ENCODE measurements at places on chromosomes 7 and 10.

- peak; percentile 49 for DNase-seq
These were observed 19.5 kb downstream of the LMOD2 start for GRCh38 chr7:123675181-123675473.

DNA sequence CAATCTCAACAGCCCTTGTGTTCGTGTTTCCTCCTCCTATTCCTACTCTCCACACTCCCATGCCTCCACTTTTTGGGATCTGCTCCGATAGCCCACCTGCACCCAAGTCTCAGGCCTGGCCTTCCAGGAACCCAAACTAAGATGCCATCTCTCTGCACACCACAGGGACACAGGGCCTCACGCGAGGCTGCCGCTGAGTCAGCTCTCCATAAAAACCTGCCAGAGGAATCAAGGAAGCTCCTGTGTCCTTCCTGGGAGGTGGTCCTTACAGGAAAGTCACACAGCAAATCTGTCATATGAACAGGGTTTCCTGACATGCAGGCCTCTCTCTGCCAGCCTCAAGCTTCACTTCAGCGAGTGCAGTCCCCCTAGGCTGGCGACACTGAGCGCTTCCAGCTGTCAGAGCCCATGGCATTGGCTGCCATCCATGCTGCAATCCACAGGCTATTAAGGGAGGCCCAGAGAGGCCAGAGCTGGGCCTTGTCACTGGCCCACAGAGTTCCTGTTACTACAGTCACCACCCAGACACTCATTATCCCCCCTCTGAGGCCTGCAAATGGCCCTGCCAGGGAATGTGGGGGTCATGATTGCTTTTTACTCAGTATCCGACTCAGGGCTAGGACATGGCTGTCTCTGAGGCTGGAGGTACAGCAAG is 151.4 kb downstream of the OAT start:
- DNase-seq, result no peak

- DNase-seq, result no peak
These were observed 392.1 kb upstream of the PODXL start for GRCh38 chr7:131948434-131949053.

GRCh38 chr7:98733036-98733435 is 116.0 kb downstream of the NPTX2 start:
- no peak for DNase-seq

GRCh38 chr7:69844264-69844868 is 246.1 kb downstream of the AUTS2 start:
- DNase-seq, result no peak

DNA sequence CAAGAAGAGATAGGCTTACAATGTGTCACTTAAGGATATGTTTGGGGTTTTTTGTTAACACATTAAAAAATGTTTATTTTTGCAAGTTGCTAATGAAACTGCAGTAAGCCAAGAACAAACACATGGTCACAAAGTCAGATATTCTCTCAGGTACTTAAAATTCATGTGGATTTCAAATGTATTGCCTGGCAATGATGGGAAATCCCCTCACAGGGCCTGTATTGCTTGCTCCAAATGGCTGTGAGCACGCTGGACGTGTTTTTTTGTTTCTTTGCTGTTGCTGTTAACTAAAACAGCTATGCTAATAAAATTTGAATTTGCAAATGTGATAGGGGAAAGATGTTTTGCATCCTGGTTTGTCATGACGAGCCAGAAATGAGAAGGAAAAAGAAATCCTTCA is 3.8 kb upstream of the CELF2 start:
- DNase-seq, result no peak

DNA sequence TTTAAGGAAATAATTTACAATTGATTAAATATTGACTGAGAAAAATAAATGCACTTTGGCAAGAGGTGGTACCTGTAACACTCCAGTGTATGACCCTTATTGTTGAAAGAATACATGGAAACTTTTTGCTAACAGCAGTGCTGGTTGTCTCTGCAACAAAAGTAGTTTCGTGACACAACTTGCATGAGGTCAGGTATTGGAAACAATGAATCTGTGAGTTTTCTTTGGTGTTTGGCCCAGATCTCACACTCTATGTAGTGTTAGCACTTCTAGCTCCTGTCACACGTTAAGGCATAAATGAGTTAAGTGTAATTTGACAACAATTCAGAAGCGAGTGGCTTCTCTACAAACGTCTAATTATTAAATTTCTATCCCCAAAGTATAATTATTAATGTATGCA is 137.7 kb upstream of the MDFIC start:
- DNase-seq, result no peak

DNA sequence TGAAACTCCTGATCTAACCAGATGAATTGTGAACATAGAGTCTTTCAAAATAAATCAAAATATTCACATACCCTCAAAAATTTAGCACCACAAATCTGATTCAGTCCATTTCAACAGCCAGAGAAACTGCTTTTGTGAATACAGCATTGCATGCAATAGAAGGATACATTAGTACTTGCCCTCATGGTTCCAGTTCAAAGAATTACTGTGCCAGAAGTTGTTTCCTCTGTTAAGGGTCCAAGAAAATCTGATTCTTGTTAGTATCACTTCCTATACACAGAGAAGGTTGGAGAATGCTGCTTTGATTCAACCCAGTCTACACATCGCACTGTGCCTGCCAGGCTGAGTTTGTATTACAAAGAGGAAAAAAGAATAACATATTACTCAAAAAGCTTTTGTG is 115.6 kb downstream of the TFEC start:
- DNase-seq, result no peak

DNA sequence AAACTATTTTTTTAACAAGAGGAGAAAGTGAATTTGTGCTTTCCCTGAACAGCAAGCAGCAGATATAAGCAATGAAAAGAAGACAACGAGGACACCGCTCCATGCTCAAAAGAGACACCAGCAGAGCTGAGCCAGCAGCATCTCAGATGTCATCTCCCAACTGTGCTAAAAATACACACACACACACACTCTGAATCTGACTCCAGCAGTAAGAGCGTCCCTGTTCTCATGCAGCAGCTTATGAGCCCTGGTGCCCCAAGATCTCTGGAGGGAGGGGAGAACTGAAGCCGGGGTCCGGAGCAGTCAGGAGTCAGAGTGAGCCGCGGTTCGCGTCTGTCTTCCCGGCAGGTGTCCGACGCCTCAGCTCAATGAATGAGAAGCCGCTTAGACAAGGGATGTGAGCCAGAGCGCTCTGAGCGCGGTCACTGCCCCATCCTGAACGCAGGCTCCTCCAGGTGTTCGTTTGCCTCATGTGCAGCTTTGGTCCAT is 49.2 kb downstream of the SVIL start:
- no peak for DNase-seq

DNA sequence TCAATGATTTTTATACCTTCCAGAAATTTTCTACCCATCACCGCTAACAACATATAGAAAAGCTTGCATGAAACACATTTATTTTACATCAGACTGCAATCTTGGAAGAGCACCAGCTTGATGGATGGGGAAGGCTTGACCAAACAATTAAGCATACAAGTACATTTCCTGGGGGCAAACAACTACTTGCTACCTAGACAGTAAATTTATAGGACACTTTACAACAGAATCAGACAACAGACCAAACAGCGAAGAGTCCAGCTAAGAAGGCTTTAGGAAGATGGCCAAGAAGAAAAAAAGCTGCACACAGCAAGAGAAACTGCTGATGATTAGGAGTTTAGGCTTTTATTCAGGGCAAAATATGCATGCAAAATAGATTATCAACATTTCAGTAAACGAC is 8.0 kb downstream of the AASS start:
- DNase-seq, result no peak

- no peak for DNase-seq
These were observed 27.2 kb downstream of the IPMK start for GRCh38 chr10:58240531-58240930.

- no peak for DNase-seq
These were observed 49.3 kb downstream of the PNLIPRP2 start for GRCh38 chr10:116669832-116670644.

- DNase-seq, result no peak
These were observed 1.6 kb downstream of the ADCK2 start for GRCh38 chr7:140674356-140674800.

DNA sequence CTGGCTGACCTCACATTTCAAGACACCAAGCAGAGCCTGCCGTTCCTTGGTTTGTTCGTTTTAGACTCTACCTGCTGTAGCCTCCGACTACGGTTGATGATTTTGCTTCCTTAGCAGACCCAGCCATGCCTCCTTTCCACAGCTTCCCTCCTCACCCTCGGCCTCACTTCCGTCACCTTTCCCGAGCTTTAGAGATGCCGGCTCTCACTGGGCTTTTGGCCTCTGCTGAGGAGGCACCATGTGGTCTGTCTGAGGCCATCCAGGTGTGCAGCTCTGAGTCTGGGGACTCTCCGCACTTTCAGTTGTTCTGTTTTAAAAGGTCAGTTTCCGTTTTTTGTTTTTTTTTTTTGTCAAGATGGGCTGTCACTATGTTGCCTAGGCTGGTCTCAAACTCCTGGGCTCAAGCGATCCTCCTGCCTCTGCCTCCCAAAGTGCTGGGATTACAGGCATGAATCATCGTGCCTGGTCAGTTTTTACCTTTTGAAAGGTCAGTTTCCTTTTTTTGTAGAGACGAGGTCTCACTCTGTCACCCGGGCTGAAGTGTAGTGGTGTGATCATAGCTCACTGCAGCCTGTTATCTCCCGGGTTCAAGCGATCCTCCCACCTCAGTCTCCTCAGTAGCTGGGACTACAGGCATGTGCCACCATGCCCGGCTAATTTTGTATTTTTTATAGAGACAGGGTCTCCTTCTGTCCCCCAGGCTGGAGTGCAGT is 11.7 kb downstream of the ORAI2 start:
- no peak for DNase-seq

DNA sequence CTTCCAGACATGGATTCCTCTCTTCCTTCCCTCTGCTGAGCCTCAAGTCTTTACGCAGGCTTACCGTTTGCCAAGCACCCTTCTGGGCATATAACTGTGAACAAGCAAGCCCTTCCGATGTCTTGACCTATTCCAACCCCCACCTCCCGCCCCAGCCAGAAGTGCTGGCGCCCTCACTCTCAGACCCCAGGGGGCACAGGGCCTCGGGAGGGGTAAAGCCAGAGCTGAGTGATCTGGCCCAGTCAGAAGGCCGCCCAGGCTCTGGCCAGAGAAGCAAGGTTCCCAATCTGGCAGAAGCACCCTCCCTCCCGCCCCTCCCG is 1.2 kb downstream of the PRRT4 start:
- DNase-seq, result no peak

GRCh38 chr10:88245974-88246511 is 337.1 kb downstream of the RNLS start:
- no peak for DNase-seq

DNA sequence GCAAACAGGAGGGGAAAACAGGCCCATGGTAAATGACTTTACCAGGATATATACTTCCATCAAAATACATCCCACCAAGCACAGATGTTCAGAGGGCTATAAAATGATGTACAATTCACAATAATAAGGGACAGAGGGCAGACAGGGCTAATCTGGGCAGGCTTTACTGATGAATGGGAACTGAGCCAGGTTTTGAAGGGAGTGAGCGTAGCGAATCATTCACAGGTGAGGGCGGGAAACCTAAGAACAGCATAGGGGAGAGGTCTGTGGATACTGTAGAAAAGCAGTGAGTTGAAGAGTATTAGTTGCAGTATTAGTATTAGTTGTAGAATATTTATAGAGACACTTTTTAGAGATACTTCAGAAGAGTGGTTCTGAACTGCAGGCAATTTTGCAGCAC is 180.8 kb downstream of the JAZF1 start:
- no peak for DNase-seq

DNA sequence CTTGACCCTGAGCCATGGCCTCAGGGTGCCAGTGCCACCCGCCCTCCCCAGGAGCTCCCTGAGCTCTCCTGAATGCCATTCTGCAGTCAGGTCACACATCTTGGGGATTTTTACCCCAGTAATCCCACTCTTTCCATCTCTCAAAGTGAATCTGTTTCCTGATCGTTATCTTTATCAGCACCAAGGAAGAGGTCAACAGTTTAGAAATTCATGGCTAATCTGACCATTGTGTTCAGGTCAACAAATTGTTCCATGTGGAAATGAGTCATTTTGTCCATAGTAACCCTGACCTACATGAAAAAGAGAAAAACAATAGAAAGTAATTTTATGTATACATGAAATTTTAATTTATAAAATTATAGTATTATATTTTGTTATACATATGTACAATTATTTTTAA is 28.8 kb upstream of the ZNF488 start:
- no peak for DNase-seq

DNA sequence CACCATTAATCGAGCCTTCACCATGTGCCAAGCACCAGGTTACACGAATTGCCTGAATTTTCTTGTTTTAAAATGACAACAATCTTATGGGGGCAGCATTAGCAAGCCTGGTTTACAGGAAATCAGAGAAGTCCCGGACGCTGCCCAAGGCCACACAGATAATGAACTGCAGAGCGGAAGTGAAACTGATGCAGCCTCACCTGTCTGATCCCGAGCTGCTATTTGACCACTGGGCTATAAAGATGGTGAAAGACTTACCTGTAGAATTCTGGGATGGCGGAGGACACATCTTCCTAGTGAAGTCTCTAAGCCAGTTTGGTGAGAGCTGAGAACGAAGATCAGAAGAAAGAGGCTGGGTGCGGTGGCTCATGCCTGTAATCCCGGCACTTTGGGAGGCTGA is 21.7 kb upstream of the GALNTL5 start:
- DNase-seq, result no peak

GRCh38 chr10:30073767-30074060 is 14.3 kb upstream of the JCAD start:
- no peak for DNase-seq

DNA sequence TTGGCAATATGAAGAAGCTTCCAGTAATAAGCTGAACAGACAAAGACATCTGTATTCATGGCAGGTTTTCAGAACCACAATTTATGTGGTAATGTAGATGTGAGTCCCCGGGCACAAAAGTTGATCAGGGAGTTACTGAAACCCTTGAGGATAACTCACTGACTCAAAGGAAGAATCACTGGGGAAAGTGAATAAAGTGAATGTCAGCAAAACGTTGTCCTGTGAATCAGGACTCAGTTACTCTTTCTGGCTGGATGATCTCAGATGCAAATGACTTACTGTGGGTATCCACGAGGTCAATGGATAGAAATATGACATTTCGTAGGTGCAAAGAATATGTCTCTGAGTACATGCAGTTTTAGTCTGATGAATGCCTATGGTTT is 172.8 kb upstream of the CTBP2 start:
- DNase-seq, result no peak

GRCh38 chr10:121860810-121861209 is 67.0 kb downstream of the ATE1 start:
- DNase-seq, result no peak

GRCh38 chr7:101910991-101911799 is 93.8 kb downstream of the CUX1 start:
- no peak for DNase-seq

GRCh38 chr7:45087301-45088145 is 1.2 kb downstream of the NACAD start:
- DNase-seq, result no peak

GRCh38 chr10:24350070-24350921 is 141.4 kb downstream of the KIAA1217 start:
- no peak for DNase-seq

- DNase-seq, result no peak
These were observed 44.7 kb upstream of the CDK6 start for GRCh38 chr7:92881091-92881485.

DNA sequence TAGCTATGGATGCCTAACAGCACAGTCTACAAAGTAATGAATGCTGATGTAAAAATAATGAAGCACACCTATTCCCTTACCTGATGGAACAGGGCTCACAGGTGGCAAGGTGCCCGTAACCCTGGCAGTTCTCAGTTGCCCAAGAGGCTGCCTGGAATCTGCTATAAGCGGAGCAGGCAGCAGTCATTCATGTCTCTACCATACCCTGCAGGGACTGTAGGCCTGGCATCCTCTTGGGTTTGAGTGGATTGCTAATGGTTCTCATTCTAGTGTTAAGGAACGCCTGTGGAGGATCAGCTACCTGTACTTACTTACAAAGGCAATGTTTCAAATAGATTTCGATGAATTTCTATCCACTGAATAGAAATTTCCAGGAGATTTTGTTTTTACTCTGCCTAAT is 38.4 kb downstream of the BAIAP2L1 start:
- DNase-seq, result no peak
